SK-N-DZ (cell line): ENCODE measurements at places on chromosomes 4 and X.
A peak's percentile ranks its signal among the peaks of the same experiment; 100 is the strongest.

DNA sequence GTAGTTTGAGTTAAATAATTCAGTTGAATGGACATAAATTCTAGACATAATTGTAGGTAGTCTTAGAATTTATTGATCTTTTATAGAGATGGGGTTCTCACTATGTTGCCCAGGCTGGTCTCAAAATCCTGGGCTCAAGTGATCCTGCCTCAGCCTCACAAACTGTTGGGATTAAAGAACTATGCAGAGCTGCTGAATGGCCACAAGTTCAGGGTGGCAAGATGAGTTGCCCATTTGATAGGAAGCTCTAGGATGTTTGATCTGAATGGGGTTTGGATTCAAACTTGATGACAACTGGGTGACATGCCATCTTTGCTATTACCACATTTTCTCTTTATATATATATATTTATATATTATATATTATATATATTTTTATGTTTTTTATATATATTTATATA is 3.6 kb downstream of the RPL36A start:
- DNase-seq = no peak

GRCh38 chrX:129529685-129530281 is 6.5 kb upstream of the SMARCA1 start:
- no peak for DNase-seq

GRCh38 chr4:87299898-87300297 is 22.8 kb downstream of the HSD17B13 start:
- DNase-seq = no peak

GRCh38 chr4:32472918-32473317 is 1752.7 kb downstream of the PCDH7 start:
- no peak for DNase-seq

GRCh38 chr4:125400756-125401155 is 86.0 kb downstream of the FAT4 start:
- DNase-seq = no peak

DNA sequence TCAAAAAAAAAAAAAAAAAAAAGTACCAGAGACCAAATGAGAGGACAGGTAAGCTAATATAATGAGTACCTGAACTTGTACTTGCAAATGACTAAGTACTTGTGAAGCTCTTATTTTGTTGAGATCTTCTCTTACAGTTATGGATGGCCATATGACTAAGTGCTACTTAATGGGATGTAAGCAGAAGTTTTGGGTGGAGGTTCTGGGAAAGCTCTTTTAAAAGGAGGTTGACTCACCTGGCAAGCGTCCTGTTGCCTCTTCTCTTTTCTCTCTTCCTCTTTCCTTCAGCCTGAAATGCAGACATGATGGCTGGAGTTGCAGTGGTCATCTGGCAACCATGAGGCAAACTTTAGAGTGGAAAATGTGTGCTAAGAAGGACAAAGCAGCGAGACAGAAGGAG is 36.9 kb upstream of the MED14 start:
- DNase-seq = no peak

DNA sequence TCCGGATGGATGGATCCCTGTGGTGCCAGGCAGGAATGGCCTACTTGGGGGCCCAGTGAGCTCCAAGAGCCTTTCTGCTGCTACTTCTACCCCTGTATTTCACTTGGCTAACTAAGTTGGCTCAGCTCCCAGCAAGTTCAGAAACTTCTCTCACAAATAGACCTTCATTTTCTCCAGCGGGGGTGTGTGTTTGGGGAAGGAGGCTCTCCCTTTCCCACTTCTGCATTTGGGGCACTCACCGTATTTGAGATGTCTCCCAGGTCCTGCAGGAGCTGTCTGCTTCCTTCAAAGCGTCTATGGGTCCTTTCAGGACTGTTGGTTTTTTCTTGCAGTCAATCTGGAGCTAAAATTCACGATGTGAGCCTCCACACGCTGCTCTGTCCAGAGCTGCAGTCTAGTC is 197.7 kb downstream of the SPANXN3 start:
- no peak for DNase-seq

- DNase-seq = no peak
Measured at GRCh38 chrX:41589634-41590270, 99.0 kb upstream of the GPR34 start.

GRCh38 chr4:36038491-36038890 is 205.8 kb downstream of the ARAP2 start:
- no peak for DNase-seq

DNA sequence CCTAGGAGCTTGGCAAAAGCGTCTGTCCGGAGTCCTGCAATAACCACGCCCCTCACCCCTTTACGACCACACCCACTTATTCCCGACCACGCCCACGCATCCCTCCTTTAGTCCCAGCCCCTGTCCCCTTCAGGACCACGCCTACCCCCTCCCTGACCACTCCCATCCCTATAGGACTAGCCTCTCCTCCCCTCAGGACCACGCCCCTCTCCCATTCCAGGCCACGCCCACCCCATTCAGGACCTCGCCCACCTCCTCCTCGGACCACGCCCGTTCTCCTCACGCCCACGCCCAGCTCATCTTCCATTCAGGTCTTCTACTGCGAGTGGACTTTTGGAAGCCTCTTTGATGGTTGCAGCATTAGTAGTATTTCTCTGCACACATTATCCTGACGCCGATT is 131.2 kb upstream of the STX18 start:
- DNase-seq = peak; percentile 13
